ENCODE measurements at places on chromosomes 13 and 19. TPM values are rescaled to one million over a fixed set of nuclear protein-coding genes. Genes with fewer than 3 reads are reported as not detected.

Gene RNF17
- polyA plus RNA-seq, result not detected

Gene KCNK6
- polyA plus RNA-seq, result 5.8 TPM

Gene IGSF23
- 0.33 TPM for polyA plus RNA-seq

Gene ZIM2
- 2.0 TPM for polyA plus RNA-seq

Gene ZSCAN1
- polyA plus RNA-seq, result 2.3 TPM
